ENCODE measurements at places on chromosomes 1 and 21.

- no peak for DNase-seq
These were observed 63.3 kb downstream of the ERG start for GRCh38 chr21:38434913-38435533.

DNA sequence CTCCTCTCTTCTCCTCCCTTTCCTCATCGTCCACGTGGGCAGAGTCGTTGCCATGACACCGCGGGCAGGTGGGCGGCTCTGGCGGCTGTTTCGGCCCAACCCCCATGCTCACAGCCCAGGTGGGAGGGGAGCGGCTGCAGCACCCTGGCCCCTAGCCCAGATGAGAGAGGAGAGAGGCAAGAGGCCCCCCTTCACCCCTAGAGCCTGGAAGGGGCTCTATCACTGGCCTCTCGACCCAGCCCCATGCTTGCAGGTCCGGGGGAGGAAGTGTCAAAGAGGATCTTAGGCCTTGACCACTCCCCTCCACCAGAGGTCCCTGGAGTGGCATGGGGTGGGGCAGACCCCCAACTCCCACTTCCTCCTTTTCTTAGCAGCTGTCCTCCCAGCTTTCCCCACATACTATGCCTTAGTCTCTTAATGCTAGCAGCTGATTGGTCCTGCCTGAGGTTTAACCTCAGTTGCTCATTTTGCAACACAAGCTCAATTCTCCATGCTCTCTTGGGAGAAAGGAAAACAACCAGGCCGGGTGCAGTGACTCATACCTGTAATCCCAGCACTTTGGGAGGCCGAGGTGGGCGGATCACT is 10.4 kb downstream of the DLGAP3 start:
- DNase-seq = peak; percentile 18

- DNase-seq = no peak
These were observed 99.5 kb downstream of the CACHD1 start for GRCh38 chr1:64569411-64569810.

DNA sequence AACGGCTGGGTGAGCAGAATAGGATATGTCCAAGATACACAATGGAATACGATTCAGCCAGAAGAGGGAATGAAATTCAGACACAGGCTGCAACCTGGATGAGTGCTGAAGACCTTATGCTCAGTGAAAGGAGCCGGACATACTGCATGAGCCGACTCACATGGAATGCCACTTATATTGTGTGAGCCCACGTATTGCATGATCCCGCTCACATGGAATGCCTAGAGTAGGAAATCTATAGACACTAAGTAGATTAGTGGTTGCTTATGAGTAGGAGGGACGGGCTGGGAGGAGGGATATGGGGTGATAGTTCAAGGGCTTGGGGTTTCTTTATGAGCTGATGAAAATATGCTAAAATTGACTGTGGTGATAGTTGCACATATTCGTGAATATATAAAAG is 26.8 kb downstream of the TMPRSS2 start:
- DNase-seq = no peak

DNA sequence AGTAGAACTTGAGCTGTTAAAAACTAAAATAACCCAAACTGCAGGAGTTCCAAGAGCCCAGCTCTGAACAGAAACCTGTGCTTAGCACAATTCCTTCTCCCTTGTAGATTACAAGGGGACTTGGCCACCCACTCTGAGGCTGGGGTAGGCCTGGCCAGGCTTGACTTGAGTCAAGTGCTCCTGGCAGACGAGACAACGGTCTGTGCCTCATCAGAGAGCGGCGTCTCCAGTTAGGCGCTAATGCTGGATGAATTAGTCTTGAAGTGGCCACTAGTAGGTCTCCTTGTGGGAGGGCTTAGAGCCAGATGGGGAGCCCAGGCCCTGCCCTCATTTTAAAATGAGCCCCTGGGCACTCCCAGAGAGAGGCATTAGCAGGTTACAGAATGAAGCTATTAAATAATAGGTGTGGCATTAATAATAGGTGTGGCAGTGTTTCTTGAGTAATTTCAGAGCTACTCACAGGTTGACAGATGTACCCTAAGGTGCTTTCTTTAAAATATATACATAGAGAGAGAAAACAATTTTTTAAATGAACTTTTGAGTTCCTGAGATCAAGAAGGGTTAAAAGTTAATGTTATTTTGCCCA is 1.1 kb downstream of the EEIG2 start:
- peak; percentile 75 for DNase-seq

DNA sequence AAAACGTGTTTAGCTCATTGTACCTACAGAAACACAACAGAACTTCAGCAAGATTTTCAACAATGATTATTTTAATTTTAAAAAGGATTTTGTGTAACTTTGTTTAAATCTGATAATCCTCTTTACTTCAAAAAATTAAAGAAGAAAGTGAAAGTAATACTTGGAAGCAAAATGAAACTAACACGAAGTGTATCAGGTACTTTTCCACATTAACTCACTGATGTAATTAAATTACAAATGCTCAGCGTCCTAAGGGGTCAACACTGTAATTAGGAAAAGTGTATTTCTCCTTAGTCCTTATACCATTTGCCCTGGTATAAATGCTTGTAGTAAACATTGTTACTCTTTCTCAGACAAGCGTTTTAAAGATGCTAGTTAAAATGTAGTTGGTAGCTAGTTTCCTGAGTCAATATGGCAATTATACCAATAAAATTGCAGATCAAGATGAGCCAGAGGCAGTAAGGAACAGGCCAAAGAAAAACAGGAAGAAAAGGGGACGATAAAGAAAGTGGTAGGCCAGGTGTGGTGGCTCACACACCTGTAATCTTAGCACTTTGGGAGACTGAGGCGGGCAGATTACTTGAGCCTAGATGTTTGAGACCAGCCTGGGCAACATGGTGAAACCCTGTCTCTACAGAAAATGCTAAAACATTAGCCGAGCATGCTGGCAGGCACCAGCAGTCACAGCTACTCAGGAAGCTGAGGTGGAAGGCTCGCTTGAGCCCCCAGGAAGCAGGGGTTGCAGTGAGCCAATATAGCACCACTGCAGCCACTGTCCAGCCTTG is 553.0 kb downstream of the SMYD3 start:
- DNase-seq = no peak

All from Kasumi-1 (cell line).